ENCODE measurements at places on chromosomes 5 and 9. TPM values are rescaled to one million over a fixed set of nuclear protein-coding genes. Genes with fewer than 3 reads are reported as not detected.

TEX48 gene
- not detected for total RNA-seq

- peak; percentile 22 for DNase-seq
Observed at GRCh38 chr5:115366223-115366622, 69.8 kb upstream of the CCDC112 start.

GOLM1 gene
- 7.0 TPM for total RNA-seq

TNFSF8 gene
- 0.46 TPM for total RNA-seq

- no peak for DNase-seq
Observed at GRCh38 chr5:56100439-56101176, 105.8 kb upstream of the IL6ST start.

GRCh38 chr9:82571540-82571939 is 491.4 kb downstream of the RASEF start:
- no peak for DNase-seq

NAIP gene
- total RNA-seq = 3.7 TPM

DNA sequence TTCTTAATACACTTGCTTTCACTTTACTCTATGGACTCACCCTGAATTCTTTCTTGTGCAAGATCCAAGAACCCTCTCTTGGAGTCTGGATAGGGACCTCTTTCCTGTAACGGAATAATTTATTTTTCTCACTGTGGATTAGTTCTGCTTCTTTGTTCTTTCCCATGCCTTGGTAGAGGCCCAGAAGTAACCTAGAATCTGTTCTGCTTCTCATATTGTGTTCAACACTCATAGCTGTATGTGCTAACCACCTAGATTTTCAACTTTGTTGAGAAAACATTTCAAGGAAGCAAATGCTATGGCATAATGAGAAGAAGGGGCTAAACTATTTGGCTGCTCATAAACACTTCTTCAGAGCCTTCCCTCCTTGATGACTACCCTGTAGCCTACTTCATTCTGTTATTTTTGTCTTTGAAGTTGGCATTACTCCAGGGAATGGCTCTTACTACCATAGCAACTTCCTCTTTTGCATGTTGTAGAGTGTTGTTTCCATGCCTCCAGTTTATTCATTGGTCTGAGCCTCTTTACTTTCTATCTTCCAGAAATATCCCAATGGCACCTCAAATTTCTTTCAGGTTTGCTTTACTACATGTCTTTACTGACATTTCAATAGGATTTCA is 74.3 kb downstream of the KIAA0825 start:
- DNase-seq = no peak

DNA sequence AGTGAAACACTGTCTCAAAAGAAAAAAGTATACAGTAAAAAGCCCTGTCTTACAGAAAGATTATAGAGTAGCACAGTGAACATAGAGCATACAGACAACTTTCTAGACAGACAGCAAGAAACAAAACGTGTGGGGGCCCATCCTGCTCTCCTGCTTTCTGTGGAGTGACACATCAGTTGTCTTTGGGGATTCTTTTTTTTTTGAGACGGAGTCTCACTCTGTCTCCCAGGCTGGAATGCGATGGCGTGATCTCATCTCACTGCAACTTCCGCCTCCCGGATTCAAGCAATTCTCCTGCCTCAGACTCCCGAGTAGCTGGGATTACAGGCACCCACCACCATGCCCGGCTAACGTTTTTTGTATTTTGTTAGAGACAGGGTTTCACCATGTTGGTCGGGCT is 14.9 kb downstream of the CDHR2 start:
- no peak for DNase-seq

DNA sequence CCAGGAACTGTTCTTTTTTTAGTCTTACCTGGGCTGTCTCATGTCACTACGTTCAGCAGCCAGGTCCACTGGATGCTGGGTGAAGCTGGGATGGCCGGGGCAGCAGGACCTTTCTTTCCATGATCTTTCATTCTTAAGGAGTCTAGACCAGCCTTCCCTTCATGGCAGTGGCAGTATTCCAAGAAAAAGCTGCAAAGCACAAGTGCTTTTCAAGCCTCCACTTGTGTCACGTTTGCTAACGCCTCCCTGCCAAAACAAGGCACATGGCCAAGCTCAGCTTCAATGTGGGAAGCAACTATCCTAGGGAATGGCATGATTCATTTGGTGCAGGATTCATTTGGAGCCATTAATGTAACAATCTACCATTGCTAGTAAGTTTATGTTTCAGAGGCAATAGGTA is 94.8 kb downstream of the RCL1 start:
- no peak for DNase-seq

DNA sequence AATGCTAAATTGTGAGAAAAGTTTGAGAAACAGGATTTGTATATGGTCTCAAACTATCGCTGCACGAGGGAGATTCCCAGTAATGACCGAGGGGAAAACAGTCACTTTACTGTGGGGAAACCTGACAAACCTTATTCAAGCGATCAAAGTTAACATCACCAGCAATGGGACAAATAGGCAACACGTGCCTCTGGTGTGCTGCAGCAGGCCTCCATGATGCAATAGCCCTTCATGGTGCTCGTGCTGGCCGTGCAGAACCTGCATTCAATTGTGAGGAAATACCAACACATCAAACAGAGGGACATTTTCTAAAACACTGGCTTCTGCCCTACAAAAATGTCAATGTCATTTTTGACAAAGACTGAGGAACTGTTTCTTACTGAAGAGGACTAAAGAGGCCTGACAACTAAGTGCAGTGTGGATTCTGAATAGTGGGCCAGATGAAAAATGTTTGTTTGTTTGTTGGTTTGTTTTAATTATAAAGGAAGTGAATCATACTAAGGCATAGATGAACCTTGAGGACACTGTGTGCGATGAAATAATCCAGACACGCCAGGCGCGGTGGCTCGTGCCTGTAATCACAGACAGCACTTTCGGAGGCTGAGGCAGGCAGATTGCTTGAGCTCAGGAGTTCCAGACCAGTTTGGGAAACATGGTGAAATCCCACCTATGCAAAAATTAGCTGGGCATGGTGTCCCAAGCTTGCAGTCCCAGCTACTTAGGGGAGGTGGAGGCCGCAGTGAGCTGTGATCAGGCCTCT is 17.6 kb upstream of the MARCHF6 start:
- no peak for DNase-seq

- DNase-seq = no peak
Observed at GRCh38 chr9:129285382-129285781, 107.3 kb upstream of the IER5L start.

F12 gene
- not detected for total RNA-seq

DNA sequence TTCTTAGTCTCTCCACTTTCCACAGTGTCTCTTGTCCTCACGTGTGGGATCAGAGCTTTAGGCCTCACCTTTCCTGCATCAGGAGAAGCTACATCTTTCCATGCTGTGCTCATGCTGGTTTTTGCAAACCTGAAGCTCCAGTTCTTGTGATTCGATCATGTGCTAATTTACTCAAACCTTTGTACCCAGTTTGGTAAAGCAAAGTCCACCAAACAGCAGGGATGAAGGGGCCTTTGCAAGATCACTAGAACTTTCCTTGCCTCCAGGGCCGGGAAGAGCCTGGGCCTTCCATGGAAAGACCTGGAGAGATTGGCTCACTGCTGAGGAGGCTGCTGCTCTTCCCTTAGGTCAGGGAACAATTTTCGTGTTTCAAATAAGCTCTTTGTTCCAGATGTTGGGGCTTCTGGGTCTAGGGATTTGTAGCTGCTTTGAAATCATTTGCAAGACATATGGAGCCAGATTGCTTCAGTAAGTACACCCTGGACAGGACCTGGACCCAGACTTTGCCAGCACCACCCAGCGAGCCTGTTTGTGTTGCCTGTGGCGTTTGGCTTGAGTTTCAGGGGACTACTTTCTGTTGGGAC is 18.7 kb upstream of the SPATA31E1 start:
- DNase-seq = no peak

RLN1 gene
- total RNA-seq = 0.29 TPM

- no peak for DNase-seq
Observed at GRCh38 chr5:76714751-76715485, 1.0 kb upstream of the F2R start.

TAF11L5 gene
- not detected for total RNA-seq

Data from psoas muscle (tissue), 8 donors.